CD8-positive, alpha-beta memory T cell (primary cell): ENCODE measurements at places on chromosomes 1 and 21. TPM values are rescaled to one million over a fixed set of nuclear protein-coding genes. Genes with fewer than 3 reads are reported as not detected.

GRCh38 chr1:160777486-160778089 lies 18.4 kb upstream of the LY9 start:
- H3K27me3 ChIP-seq: no peaks in the 10 kb centered on the region
- DNase-seq: no peak

GRCh38 chr1:236027104-236027503 lies 37.8 kb downstream of the NID1 start:
- no peaks in the 10 kb centered on the region for H3K36me3 ChIP-seq
- no peak for DNase-seq
- H3K4me3 ChIP-seq: no peak overlapping the region

DNA sequence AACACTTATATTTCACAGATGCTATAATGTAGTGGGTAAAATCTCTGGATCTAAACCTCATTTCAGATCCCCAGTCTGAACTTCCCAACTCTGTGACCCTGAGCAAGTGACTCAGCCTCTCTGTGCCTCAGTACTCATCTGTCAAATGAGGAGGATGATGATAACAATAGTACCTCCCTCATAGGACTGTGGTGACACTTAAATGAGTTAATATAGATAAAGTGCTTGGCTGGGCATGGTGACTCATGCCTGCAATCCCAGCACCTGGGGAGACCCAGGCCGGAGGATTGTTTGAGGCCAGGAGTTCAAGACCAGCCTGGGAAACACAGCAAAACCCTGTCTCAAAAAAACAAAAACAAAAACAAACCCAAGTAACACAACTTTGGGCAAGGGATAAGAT lies 4.7 kb upstream of the ECE1 start:
- H3K27me3 ChIP-seq: no peaks in the 10 kb centered on the region
- peak overlapping the region; percentile 18 for H3K4me3 ChIP-seq
- H3K4me1 ChIP-seq: peaks cover 86% of the 10 kb centered on the region
- no peaks in the 10 kb centered on the region for H3K36me3 ChIP-seq

GRCh38 chr1:198811449-198811848 lies 172.6 kb downstream of the PTPRC start:
- no peak for DNase-seq
- H3K36me3 ChIP-seq: no peaks in the 10 kb centered on the region
- no peaks in the 10 kb centered on the region for H3K27me3 ChIP-seq

DNA sequence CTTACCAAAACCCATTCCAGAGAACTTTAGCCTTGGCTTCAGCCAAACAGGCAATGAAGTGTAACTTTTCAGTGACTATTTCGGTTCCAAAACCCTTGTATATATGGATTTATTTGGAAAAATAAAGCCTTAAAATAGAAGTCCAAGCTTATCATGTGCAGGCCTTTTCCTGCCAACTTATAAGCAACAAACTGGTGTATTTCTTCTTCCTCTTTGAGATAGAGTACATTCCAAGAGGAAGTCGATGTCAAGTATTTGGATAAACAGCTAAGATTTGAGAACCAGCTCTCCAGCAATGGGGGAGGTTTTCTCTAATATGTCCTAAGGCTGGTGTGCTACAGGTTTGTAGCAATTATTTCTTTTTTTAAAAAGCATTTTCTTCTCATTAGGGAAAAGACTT lies 407.8 kb downstream of the DUSP10 start:
- H3K27me3 ChIP-seq: no peaks in the 10 kb centered on the region
- no peak overlapping the region for H3K27ac ChIP-seq
- no peaks in the 10 kb centered on the region for H3K36me3 ChIP-seq
- no peaks in the 10 kb centered on the region for H3K4me1 ChIP-seq
- no peak for DNase-seq

GRCh38 chr1:27601771-27602461 lies 2.0 kb downstream of the AHDC1 start:
- no peaks in the 10 kb centered on the region for H3K36me3 ChIP-seq
- peak overlapping the region; percentile 37 for H3K4me3 ChIP-seq
- DNase-seq: no peak
- peaks cover 64% of the 10 kb centered on the region for H3K4me1 ChIP-seq
- no peaks in the 10 kb centered on the region for H3K27me3 ChIP-seq
- no peak overlapping the region for H3K27ac ChIP-seq

GRCh38 chr1:172700556-172700955 lies 41.7 kb downstream of the FASLG start:
- H3K4me1 ChIP-seq: peaks cover 94% of the 10 kb centered on the region
- H3K27me3 ChIP-seq: no peaks in the 10 kb centered on the region
- H3K4me3 ChIP-seq: no peak overlapping the region
- H3K27ac ChIP-seq: no peak overlapping the region
- no peaks in the 10 kb centered on the region for H3K36me3 ChIP-seq

- H3K4me3 ChIP-seq: no peak overlapping the region
- H3K27me3 ChIP-seq: no peaks in the 10 kb centered on the region
- no peaks in the 10 kb centered on the region for H3K4me1 ChIP-seq
These were observed 45.3 kb upstream of the COL18A1 start for GRCh38 chr21:45359451-45360217.

- DNase-seq: no peak
- peaks cover 11% of the 10 kb centered on the region for H3K4me1 ChIP-seq
- H3K27me3 ChIP-seq: no peaks in the 10 kb centered on the region
- peak overlapping the region; percentile 24 for H3K27ac ChIP-seq
- H3K36me3 ChIP-seq: no peaks in the 10 kb centered on the region
These were observed 75.8 kb downstream of the ARHGEF16 start for GRCh38 chr1:3530086-3530925.

GRCh38 chr1:36384542-36385409 lies 948 bp downstream of the STK40 start:
- H3K27ac ChIP-seq: peak overlapping the region; percentile 97
- no peaks in the 10 kb centered on the region for H3K27me3 ChIP-seq
- DNase-seq: peak; percentile 49
- peaks cover 4% of the 10 kb centered on the region for H3K36me3 ChIP-seq
- H3K4me1 ChIP-seq: peaks cover 49% of the 10 kb centered on the region

DNA sequence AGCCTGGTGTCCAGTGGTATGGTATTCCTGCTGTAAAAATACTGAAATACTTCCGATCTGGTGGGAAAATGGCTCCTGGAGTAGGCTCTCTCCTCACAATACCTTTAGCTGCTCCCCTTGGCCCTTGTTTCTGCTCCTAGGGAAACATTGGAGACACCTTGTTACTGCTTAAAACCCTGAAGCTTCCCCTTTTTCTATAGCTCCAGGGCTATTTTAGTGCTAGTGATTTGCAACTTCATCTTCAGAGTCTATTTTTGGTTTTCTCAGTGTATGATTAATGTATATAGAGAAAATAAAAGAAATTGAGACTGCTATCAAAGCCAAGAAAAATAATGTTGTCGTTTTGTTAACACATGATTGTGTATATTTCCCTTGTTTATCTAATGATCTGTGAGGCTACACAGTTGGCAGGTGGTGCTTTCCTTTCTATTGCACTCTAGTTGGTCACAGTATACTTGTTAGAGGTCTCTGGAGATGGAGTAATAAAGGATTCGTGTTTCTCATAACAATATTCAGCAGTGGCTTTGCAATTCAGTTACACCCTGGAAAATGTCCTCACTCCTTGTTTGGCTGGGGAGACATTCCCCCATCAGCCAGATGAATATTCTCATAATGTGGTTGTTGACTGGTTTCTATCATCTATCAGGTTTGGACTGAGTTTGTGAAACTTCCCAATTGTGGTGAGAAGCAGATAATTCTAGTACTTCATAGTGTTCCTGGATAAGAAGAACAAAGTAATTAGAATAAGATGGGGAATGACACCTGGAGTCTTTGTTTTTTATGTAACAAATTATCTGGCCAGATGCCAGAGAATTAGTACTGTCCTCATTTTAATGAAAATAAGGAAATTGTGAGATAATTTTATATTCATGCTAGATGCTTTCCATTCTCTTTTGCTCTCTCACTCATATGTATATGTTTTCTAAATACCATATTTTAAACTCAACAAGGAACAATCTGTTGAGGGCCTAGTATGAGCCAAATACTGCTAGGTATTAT lies 44.8 kb upstream of the CACYBP start:
- no peaks in the 10 kb centered on the region for H3K36me3 ChIP-seq
- no peaks in the 10 kb centered on the region for H3K27me3 ChIP-seq
- H3K4me3 ChIP-seq: no peak overlapping the region
- peaks cover 5% of the 10 kb centered on the region for H3K4me1 ChIP-seq

GRCh38 chr1:95652423-95652965 lies 418.5 kb downstream of the RWDD3 start:
- no peaks in the 10 kb centered on the region for H3K36me3 ChIP-seq
- no peak overlapping the region for H3K27ac ChIP-seq
- no peak overlapping the region for H3K4me3 ChIP-seq
- no peak for DNase-seq

- no peak for DNase-seq
- H3K4me1 ChIP-seq: peaks cover 4% of the 10 kb centered on the region
- peaks cover 16% of the 10 kb centered on the region for H3K27me3 ChIP-seq
- no peaks in the 10 kb centered on the region for H3K36me3 ChIP-seq
These were observed 11.4 kb upstream of the OLIG2 start for GRCh38 chr21:33014331-33014730.

DNA sequence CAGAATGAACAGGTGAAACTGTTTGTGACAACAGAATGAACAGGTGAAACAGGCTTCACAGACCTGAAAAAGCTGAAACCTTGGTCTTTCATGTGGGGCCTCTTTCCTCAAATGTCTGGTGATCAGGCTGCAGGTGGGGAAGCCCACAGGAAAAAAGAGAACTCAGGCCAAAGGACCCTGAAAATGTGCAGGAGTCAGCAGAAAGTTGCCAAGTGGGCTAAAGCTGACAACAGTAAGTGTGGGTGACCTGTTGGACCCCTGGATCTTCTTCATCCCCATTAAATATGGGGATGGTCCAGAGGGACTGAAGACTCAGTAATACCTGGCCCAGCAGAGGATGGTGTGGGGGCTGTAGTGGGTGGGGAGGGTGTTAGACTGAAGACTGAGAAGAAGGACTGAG lies 9.1 kb upstream of the CHIT1 start:
- peaks cover 7% of the 10 kb centered on the region for H3K27me3 ChIP-seq
- no peaks in the 10 kb centered on the region for H3K36me3 ChIP-seq
- no peak overlapping the region for H3K4me3 ChIP-seq
- DNase-seq: no peak
- no peaks in the 10 kb centered on the region for H3K4me1 ChIP-seq

GRCh38 chr1:95035536-95035935 lies 37.2 kb downstream of the ALG14 start:
- no peak for DNase-seq
- H3K4me1 ChIP-seq: no peaks in the 10 kb centered on the region
- no peaks in the 10 kb centered on the region for H3K27me3 ChIP-seq
- no peak overlapping the region for H3K4me3 ChIP-seq
- H3K36me3 ChIP-seq: no peaks in the 10 kb centered on the region

LYPD8 gene
- not detected for total RNA-seq

ARTN gene
- 0.22 TPM for total RNA-seq

GRHL3 gene
- total RNA-seq: 0.29 TPM

PRAMEF2 gene
- not detected for total RNA-seq

TTLL7 gene
- 0.85 TPM for total RNA-seq

GNG4 gene
- 5.2 TPM for total RNA-seq
